ENCODE measurements at places on chromosomes 3 and 15.

- no peak for DNase-seq
- H3K4me1 ChIP-seq, result peaks cover 30% of the 10 kb centered on the region
- H3K4me3 ChIP-seq, result no peak overlapping the region
- no peak overlapping the region for H3K27ac ChIP-seq
- H3K36me3 ChIP-seq, result peaks cover 12% of the 10 kb centered on the region
Observed at GRCh38 chr3:114025451-114025850, 30.9 kb downstream of the CCDC191 start.

DNA sequence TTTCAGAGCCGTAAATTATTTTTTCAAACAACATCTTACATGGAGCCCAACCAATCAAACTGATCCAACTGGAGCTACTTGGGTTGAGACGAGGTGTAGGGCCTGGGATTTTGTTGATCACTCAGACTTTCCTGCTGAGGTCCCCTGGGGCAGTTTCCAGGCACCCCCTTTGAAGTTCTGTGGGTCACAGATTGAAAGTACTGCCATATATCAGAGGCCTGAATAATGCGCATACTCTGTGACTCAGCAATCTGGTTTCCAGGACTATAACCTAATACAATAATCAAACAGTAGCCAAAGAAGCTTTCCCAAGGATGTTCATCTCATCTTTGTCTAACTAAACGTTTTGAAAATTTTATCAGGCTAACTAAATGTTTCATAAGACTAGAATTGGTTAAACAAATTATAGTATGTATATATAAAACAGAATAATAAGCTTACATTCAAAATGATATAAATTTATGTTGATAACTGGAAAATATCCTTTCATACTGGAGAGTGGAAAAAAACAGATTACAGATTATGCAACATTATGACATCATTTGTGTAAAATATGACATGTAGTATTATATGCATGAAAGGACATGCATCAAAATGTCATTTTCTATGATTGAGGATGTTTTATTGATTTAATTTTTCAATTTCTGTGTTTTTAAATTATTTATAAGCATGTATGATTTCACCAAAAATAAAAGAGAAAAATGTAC lies 617.1 kb downstream of the NTRK3 start:
- no peak for DNase-seq
- no peak overlapping the region for H3K4me3 ChIP-seq
- H3K36me3 ChIP-seq, result no peaks in the 10 kb centered on the region
- no peak overlapping the region for H3K27ac ChIP-seq
- peaks cover 6% of the 10 kb centered on the region for H3K27me3 ChIP-seq

DNA sequence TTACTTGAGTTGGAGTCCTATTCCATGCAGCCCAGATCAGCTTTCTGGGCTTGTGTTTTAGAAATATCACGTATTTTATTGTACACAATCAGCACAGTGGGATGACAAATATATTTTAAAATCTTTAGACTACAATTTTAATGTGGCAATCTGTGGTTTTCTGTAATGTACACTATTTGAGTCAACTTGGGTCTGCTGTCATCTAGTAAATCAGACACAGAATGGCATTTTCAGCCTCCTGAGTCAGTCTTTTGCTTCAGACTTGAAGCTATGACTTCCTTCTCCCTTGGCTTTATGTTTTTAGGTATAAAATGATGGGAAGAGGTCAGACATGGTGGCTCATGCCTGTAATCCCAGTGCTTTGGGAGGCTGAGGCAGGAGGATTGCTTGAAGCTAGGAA lies 232.1 kb downstream of the NECTIN3 start:
- no peak overlapping the region for H3K4me3 ChIP-seq
- DNase-seq, result no peak
- H3K4me1 ChIP-seq, result peaks cover 15% of the 10 kb centered on the region
- no peak overlapping the region for H3K27ac ChIP-seq
- no peaks in the 10 kb centered on the region for H3K36me3 ChIP-seq
- peaks cover 4% of the 10 kb centered on the region for H3K27me3 ChIP-seq

GRCh38 chr3:6455031-6455430 lies 405.9 kb upstream of the GRM7 start:
- no peak overlapping the region for H3K27ac ChIP-seq
- H3K36me3 ChIP-seq, result no peaks in the 10 kb centered on the region
- H3K4me1 ChIP-seq, result no peaks in the 10 kb centered on the region
- no peak overlapping the region for H3K4me3 ChIP-seq

DNA sequence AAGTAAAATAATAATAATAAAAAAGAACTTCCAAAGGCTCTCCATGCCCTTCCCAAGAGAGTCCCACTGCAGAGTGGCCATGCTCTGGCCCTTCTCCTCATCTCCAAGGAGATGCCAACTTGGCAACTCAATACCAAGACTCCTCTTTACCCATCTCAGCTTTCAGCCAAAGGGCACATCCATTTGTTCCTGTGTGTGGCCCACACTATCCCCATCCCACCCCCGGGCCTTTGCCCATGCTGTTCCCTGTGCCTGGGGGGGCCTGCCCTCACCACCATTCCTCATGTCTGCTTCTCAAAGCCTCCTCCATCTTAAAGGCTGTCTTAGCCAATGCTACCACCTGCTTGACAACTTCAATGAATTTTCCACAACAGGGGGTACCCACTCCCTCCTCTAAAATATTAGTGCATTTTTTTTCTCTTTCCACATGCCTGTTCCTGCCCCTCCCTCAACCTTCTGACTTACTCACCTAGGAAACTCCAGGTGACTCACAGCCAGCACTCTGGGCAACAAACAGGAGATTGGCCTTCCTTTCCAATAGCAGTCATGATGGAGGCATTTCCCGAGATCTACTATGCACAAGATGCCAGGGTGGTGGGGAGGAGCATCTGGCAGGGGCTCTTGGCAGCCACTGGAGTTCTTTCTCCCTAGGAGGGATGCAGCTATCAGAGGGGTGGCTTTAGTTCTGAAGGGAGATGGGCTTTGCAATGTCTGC lies 109.4 kb upstream of the SMAD3 start:
- H3K36me3 ChIP-seq, result no peaks in the 10 kb centered on the region
- no peak overlapping the region for H3K27ac ChIP-seq
- H3K4me3 ChIP-seq, result no peak overlapping the region

Data from nephron progenitor cell (in vitro differentiated cells).